T-helper 1 cell treated with Interleukin-12 subunit alpha and Interleukin-12 subunit beta and Interleukin-4 antibody, amounts not matched to agents 30 ng/mL and 1 ng/mL, for 36 hours (primary cell): ENCODE measurements at places on chromosomes 1 and 21. TPM values are rescaled to one million over a fixed set of nuclear protein-coding genes. Genes with fewer than 3 reads are reported as not detected.

EFNA3 gene
- total RNA-seq = 0.90 and 2.3 TPM in 2 replicates

AGRN gene
- total RNA-seq = 12.7 and 12.9 TPM in 2 replicates

OR10J1 gene
- not detected in 2 replicates for total RNA-seq

GJA4 gene
- total RNA-seq = 0.25 and 0.46 TPM in 2 replicates

HIPK1 gene
- 95.8 and 102 TPM in 2 replicates for total RNA-seq

DMBX1 gene
- 0.07 TPM in 1 of 2 replicates, not detected in the other for total RNA-seq

AKR7A3 gene
- total RNA-seq = 1.6 and 2.0 TPM in 2 replicates

CACNA1S gene
- total RNA-seq = not detected in 2 replicates

MYBPH gene
- total RNA-seq = not detected in 2 replicates

KCNK2 gene
- total RNA-seq = not detected in 2 replicates

PTPN22 gene
- total RNA-seq = 73.5 and 80.7 TPM in 2 replicates

NPHP4 gene
- total RNA-seq = 18.0 and 19.5 TPM in 2 replicates

ZNF593OS gene
- not detected in 2 replicates for total RNA-seq

TRABD2B gene
- not detected in 2 replicates for total RNA-seq

KRTAP19-1 gene
- not detected in 2 replicates for total RNA-seq

CFAP141 gene
- total RNA-seq = not detected in 2 replicates

CFAP107 gene
- total RNA-seq = not detected in 2 replicates

USH2A gene
- total RNA-seq = not detected in 2 replicates

LENEP gene
- total RNA-seq = 0.93 and 0.98 TPM in 2 replicates

LCE3D gene
- not detected in 2 replicates for total RNA-seq

RABIF gene
- 16.1 and 17.0 TPM in 2 replicates for total RNA-seq

DCDC2B gene
- total RNA-seq = 0.22 TPM in 1 of 2 replicates, not detected in the other

LCE1D gene
- total RNA-seq = not detected in 2 replicates

KLHDC9 gene
- not detected in 2 replicates for total RNA-seq

HJV gene
- total RNA-seq = not detected in 2 replicates

TNFRSF14 gene
- total RNA-seq = 263 and 264 TPM in 2 replicates

RGS4 gene
- not detected in 2 replicates for total RNA-seq

TBX15 gene
- total RNA-seq = not detected in 2 replicates

S100A3 gene
- total RNA-seq = 0.24 TPM in 1 of 2 replicates, not detected in the other

DENND2C gene
- 0.15 and 0.37 TPM in 2 replicates for total RNA-seq

KCNE2 gene
- not detected in 2 replicates for total RNA-seq

MAP10 gene
- 4.0 and 4.5 TPM in 2 replicates for total RNA-seq

ADAM30 gene
- total RNA-seq = not detected in 2 replicates

ZNF695 gene
- 0.17 TPM in 1 of 2 replicates, not detected in the other for total RNA-seq

ADIPOR1 gene
- 73.2 and 78.5 TPM in 2 replicates for total RNA-seq

SPRR1B gene
- total RNA-seq = not detected in 2 replicates

PIK3C2B gene
- 34.0 and 34.8 TPM in 2 replicates for total RNA-seq

RGS21 gene
- total RNA-seq = not detected in 2 replicates

SH2D1B gene
- total RNA-seq = not detected in 2 replicates

GUCA2A gene
- not detected in 2 replicates for total RNA-seq

AQP10 gene
- total RNA-seq = not detected in 2 replicates
